Thoracic aorta (tissue), 2 donors: ENCODE measurements at places on chromosomes 4 and X. TPM values are rescaled to one million over a fixed set of nuclear protein-coding genes. Genes with fewer than 3 reads are reported as not detected.

Gene STPG2
- total RNA-seq, result not detected

DNA sequence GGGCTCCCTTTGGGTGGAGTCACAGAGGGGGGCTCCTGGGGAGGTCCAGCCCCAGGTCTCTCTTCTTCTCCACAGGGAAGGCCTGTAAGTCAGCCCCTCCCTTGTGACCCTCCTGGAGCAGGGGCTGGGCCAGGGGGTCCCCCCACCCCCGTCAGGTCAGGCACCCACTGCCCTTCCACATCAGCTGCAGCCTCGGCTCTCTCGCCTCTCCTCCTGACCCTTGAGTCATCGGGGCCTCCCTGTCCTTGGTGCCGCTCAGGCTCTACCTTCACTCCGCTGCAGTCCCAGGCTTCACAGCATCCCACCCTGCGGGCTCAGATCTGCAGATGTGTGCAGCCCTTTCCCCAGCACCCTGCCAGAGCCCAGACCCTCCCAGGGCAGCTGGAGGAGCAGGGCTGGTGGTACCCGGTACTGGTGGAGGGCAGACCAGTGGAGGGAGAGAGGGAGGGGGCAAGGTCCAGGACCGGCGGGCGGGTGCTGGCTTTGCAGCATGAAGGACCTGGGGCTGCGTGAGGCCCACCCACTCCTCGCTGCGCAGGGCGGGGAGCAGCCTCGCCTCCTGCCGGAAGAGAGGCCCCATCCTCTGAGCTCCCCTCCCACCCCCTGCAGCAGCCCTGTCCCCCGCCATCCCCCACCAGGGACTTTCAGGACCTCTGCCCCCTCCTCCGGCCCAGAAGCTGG lies 117.1 kb downstream of the FAM53A start:
- H3K27me3 ChIP-seq, result no peaks in the 10 kb centered on the region
- DNase-seq, result no peak
- H3K4me1 ChIP-seq, result no peaks in the 10 kb centered on the region
- H3K27ac ChIP-seq, result no peak overlapping the region
- no peaks in the 10 kb centered on the region for H3K36me3 ChIP-seq
- no peak overlapping the region for H3K4me3 ChIP-seq

DNA sequence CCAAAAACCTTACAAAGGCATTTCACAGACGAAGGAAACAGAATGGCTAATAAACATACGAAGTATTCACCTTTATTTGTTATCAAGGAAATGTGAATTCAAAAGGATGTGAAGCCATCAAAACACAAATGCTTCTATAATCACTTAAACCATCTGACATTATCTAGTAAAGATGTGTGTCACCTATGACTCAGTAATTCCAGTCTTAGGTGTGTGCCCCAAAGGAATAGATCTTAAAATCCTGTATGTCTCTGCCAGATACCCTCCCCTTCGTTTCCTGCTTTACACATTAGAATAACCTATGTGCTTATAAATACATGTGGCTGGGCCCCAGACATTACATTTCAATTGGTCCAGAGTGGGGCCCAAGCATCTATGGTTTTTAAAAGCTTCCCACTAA lies 41.8 kb upstream of the CEP135 start:
- H3K4me3 ChIP-seq, result no peak overlapping the region
- no peaks in the 10 kb centered on the region for H3K27me3 ChIP-seq
- H3K27ac ChIP-seq, result no peak overlapping the region

Gene CNKSR2
- 10.4 TPM for total RNA-seq

- no peaks in the 10 kb centered on the region for H3K36me3 ChIP-seq
- no peaks in the 10 kb centered on the region for H3K27me3 ChIP-seq
- no peak overlapping the region for H3K4me3 ChIP-seq
- DNase-seq, result no peak
These were observed 341.4 kb downstream of the PACRGL start for GRCh38 chr4:21041708-21042107.

DNA sequence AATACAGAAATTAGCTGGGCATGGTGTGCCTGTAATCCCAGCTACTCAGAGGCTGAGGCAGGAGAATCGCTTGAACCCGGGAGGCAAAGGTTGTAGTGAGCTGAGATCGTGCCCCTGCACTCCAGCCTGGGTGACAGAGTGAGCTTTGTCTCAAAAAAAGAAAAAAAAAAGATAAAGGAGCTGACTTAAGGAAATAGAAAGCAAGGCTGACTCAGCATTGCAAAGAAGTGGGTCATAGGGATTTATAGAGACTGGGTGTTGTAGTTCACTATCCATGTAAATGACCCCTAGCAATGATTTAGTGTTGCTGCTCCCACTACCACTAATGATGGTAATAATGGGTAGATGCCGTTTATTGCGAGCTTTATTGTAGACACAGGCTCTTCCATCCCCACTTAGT lies 47.6 kb downstream of the ADD1 start:
- H3K27ac ChIP-seq, result no peak overlapping the region
- no peaks in the 10 kb centered on the region for H3K27me3 ChIP-seq
- peaks cover 31% of the 10 kb centered on the region for H3K36me3 ChIP-seq
- H3K4me3 ChIP-seq, result no peak overlapping the region
- H3K4me1 ChIP-seq, result peaks cover 4% of the 10 kb centered on the region

GRCh38 chr4:110201502-110201901 lies 3.1 kb upstream of the ELOVL6 start:
- no peak overlapping the region for H3K27ac ChIP-seq
- no peaks in the 10 kb centered on the region for H3K27me3 ChIP-seq
- H3K4me1 ChIP-seq, result no peaks in the 10 kb centered on the region
- no peaks in the 10 kb centered on the region for H3K36me3 ChIP-seq
